ENCODE measurements at places on chromosomes 2 and 18.
A peak's percentile ranks its signal among the peaks of the same experiment; 100 is the strongest.

DNA sequence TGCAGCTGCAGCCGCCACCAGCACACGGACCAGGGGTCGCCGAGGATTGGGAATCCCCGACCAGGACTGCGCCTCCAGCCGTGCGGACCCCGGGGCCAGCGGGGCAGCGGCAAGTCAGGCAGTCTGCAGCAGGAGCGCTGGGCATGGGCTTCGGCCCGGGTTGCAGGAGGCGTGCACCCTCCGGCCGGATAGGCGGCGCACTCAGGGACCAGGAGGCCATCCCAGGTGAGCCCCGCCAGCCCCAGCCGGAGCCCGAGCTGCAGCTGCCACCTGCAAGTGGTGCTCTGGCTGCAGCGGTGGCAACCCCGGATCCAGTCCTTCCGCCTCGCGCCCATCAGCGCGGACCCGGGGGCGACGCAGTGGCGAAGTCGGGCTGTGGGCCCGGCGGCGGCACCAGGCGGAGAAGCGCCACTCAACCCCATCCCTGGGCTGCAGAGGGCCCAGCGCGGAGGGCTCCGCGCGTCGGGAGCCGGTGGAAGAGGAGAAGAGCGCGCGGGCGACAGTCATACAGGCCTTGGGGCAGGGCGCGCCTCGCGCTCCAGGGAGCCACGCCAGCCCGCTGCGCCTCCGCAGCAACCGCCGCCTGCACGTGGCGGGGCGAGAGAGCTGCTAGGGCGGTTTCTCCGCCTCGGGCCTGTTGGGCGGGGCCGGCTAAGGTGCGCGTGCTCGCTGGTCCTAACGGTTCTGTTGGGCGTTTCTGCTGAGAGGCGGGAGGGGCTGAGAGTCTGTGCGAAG is 73.8 kb downstream of the RPIA start:
- no peak for DNase-seq

GRCh38 chr2:88885275-88885674 is 193.8 kb downstream of the RPIA start:
- no peak for DNase-seq

DNA sequence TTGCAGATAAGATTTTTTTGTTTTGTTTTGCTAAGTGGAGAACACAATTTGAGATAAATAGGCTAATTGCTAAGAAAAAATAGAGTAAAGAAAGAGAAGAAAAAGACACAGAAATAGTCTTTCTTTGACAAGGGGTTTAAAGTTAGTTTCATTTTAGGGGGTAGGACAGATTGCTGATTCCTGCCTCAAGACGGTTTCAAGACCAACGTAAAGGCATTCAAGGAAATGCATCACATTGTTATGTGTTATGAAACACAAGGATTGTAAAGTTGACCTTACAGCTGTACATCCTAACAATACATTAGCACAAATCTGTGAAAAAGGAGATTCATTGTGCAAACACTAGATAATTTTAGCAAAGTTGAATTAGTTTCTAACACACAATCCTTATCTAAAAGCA is 22.7 kb upstream of the ETAA1 start:
- DNase-seq: no peak

GRCh38 chr2:216516730-216517350 is 18.2 kb downstream of the RPL37A start:
- DNase-seq: peak; percentile 43

All from LHCN-M2 (cell line).